ENCODE measurements at places on chromosomes 2 and 18.

- no peak for DNase-seq
Observed at GRCh38 chr2:64192125-64192479, 47.9 kb upstream of the PELI1 start.

GRCh38 chr2:201264472-201265173 lies 4.3 kb downstream of the CASP8 start:
- DNase-seq = no peak

- DNase-seq = peak; percentile 62
Observed at GRCh38 chr18:111306-112014, 46.9 kb upstream of the USP14 start.

- DNase-seq = no peak
Observed at GRCh38 chr18:13524811-13525210, 201.5 kb downstream of the FAM210A start.

- DNase-seq = no peak
Observed at GRCh38 chr18:73099759-73100158, 232.0 kb upstream of the NETO1 start.
